Kidney (tissue), 22 donors: ENCODE measurements at places on chromosomes 7 and 10. TPM values are rescaled to one million over a fixed set of nuclear protein-coding genes. Genes with fewer than 3 reads are reported as not detected.

DRGX gene
- not detected for total RNA-seq

DNA sequence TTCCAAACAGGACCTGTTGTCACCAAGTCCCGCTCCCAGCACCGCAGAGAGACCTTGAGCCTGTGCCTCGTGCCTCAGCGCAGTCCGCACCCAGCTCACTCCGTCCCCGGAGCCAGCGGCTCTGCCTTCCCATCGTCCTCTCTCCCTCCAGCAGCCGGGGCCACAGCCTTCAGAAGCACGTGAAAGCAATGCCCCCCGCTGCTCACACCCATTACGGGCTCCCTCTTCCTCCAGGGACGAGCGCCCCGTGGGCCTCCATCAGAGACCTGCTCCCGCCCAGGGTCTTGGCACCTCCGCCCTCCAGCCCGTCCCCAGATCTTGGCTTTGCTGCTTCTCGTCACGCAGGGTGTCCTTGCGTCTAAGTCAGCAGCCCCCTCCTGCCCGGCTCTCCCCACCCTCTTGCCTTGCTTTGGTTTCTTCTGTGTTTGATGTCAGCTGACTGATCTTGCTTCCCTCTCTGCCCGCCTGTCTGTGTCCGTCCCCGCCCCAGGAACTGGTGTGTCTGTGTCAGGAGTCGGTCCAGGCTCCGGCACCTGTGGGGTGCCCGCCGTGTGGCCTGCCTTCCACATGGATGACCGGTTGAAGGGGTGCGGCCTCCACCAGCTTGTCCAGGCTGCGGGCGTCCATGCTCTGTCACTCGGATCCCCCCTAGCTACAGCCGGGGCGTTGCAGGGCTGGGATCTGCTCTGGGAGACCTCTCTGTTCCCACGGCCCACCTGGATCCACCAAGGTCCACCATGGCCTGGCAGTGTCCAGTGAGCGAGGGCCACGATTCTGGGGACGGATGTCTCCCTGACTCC lies 61.9 kb downstream of the FOXL3 start:
- no peak overlapping the region for H3K4me3 ChIP-seq
- no peaks in the 10 kb centered on the region for H3K36me3 ChIP-seq
- no peak for DNase-seq

DNA sequence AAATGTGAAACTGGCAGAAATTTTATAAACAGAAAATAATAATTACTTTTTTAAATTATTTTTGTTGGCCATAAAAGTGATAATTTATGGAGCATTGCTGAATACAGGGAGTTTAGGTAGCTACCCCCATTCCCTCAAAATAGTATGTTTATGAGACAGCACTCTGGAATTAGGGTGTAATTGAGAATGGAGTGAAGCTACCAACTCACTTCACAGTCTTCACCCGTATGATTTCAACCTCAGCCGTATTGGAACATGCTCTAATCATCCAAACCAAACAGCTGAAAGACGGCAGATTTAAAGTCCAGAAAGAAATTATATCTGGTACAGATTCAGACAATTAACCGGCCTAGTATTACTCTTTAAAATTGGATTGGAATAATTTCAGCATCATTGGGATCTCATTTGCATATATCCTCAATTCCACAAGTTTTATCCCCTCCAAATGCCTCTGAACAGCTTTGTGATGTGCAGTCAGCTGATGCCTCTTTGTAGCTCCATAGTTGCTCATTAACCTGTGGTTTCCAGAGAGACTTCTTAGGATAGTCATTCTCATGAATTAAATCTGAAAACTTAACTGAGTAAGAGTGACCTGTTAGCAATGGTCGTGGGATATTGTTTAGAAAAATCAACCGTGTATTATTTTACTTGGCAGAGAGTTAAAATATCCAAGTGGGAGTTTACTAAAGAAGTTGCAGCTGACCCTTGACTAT lies 59.1 kb upstream of the GJD4 start:
- peak; percentile 62 for DNase-seq
- H3K4me1 ChIP-seq = peaks cover 4% of the 10 kb centered on the region
- H3K27me3 ChIP-seq = no peaks in the 10 kb centered on the region
- peaks cover 9% of the 10 kb centered on the region for H3K36me3 ChIP-seq
- no peak overlapping the region for H3K27ac ChIP-seq

IDI2 gene
- total RNA-seq = not detected

- H3K4me3 ChIP-seq = peak overlapping the region; percentile 99
- DNase-seq = no peak
- peaks cover 5% of the 10 kb centered on the region for H3K27me3 ChIP-seq
- peaks cover 4% of the 10 kb centered on the region for H3K4me1 ChIP-seq
- H3K27ac ChIP-seq = peak overlapping the region; percentile 26
- H3K36me3 ChIP-seq = no peaks in the 10 kb centered on the region
These were observed 1.5 kb downstream of the ZNF800 start for GRCh38 chr7:127390817-127391590.

GRCh38 chr7:107975394-107976013 lies 27.5 kb downstream of the LAMB1 start:
- no peak overlapping the region for H3K4me3 ChIP-seq
- H3K27ac ChIP-seq = no peak overlapping the region
- no peaks in the 10 kb centered on the region for H3K27me3 ChIP-seq
- H3K4me1 ChIP-seq = no peaks in the 10 kb centered on the region

CAMK1D gene
- total RNA-seq = 13.7 TPM

PLAU gene
- total RNA-seq = 40.8 TPM

PPP1R3A gene
- not detected for total RNA-seq

GRCh38 chr10:11655836-11656235 lies 44.4 kb upstream of the USP6NL start:
- H3K4me3 ChIP-seq = no peak overlapping the region
- no peaks in the 10 kb centered on the region for H3K4me1 ChIP-seq
- no peaks in the 10 kb centered on the region for H3K27me3 ChIP-seq
- DNase-seq = no peak
- H3K27ac ChIP-seq = no peak overlapping the region
- H3K36me3 ChIP-seq = no peaks in the 10 kb centered on the region

GRCh38 chr10:46787321-46787615 lies 124.0 kb upstream of the PTPN20 start:
- DNase-seq = peak; percentile 46
- peak overlapping the region; percentile 77 for H3K4me3 ChIP-seq
- H3K27me3 ChIP-seq = no peaks in the 10 kb centered on the region
- no peaks in the 10 kb centered on the region for H3K4me1 ChIP-seq
- no peak overlapping the region for H3K27ac ChIP-seq

DNA sequence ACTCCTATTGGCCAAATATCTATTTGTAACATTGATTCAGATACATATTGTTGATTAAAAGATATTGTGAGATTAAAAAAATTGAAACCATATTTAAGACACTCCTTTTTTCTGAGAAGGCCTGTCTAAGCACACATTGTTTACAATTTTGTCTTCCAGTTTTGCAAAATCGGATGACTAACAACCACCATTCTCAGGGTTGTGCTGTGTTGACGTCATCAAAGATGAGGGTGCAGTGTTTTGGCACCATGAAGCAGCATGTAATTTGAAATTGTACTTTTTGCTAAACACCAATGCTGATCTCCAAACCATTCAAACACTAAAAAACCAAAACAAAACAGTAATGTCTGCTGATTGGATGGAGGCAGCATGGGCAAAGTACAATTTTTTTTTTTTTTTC lies 7.4 kb downstream of the CREB5 start:
- H3K4me1 ChIP-seq = no peaks in the 10 kb centered on the region
- no peak overlapping the region for H3K4me3 ChIP-seq
- H3K27ac ChIP-seq = no peak overlapping the region
- no peaks in the 10 kb centered on the region for H3K27me3 ChIP-seq
- no peaks in the 10 kb centered on the region for H3K36me3 ChIP-seq

GRM3 gene
- total RNA-seq = not detected

ERVW-1 gene
- not detected for total RNA-seq

DNA sequence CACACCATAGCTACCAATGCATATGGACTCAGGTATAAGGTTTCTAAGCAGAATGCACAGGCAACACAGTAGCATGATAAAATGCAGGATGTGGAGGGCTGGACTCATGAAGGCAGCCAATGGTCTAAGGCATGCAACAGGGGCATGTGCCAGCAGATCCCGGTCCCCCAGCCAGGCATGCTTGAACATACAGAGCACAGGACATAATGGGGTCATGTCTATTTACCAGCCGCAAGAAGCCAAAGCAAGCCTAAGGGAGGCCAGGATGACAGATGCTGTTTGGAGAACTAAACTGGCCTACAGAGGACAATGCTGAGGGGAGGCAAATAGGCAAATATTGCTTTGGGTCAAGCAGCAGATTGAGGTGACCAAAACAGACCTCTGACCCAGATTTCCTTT lies 60.0 kb upstream of the PDLIM1 start:
- no peaks in the 10 kb centered on the region for H3K4me1 ChIP-seq
- H3K27me3 ChIP-seq = no peaks in the 10 kb centered on the region
- no peak for DNase-seq
- H3K36me3 ChIP-seq = peaks cover 15% of the 10 kb centered on the region
- no peak overlapping the region for H3K4me3 ChIP-seq

ADAMTS14 gene
- 0.47 TPM for total RNA-seq

GRCh38 chr7:33716581-33717477 lies 188.5 kb upstream of the BMPER start:
- no peak overlapping the region for H3K27ac ChIP-seq
- H3K4me1 ChIP-seq = no peaks in the 10 kb centered on the region
- no peak for DNase-seq

OR2A1 gene
- total RNA-seq = not detected

DNA sequence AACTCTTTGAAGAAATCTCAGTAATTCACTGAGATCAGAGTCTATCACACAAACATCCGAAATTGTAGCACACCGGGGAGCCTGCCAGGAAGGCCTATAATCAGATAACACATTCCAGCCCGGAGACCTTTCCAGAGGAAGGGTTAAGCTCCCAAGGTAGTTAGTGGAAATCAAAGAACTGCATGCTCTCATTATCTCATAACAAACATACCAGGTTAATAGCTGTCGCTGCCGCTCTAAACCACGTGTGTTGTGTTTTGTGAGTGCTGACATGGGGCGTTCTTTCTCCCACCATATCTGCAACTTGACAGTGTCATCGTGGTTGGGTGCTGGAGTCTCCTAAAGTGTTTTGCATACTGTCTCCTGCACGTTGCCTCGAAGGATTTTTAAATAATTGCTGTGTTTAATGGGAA lies 120.7 kb upstream of the CARD11 start:
- H3K27me3 ChIP-seq = no peaks in the 10 kb centered on the region
- H3K36me3 ChIP-seq = no peaks in the 10 kb centered on the region
- no peak for DNase-seq
- H3K27ac ChIP-seq = no peak overlapping the region
- no peaks in the 10 kb centered on the region for H3K4me1 ChIP-seq

ADCY1 gene
- 3.7 TPM for total RNA-seq

DNA sequence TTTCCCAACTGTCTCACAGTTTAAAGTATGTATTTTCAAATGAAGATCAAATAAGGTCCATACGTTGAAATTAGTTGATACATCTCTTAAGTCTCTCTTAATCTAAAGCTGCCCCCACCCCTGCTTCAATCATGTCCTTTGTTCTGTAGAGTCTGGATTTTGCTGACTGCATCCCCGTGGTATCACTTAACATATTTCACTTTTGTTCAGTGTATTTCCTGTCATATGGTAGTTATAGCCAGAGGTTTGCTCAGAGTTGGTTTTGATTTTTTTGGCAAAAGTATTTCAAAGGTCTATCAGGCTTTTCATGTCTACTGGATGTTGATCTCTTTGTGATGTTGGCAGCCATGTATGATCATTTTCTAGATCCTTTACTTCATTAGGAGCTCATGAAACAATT lies 54.4 kb upstream of the ARID5B start:
- H3K27me3 ChIP-seq = no peaks in the 10 kb centered on the region
- no peaks in the 10 kb centered on the region for H3K4me1 ChIP-seq

- no peak for DNase-seq
- H3K27me3 ChIP-seq = no peaks in the 10 kb centered on the region
- H3K27ac ChIP-seq = no peak overlapping the region
- H3K4me3 ChIP-seq = no peak overlapping the region
- H3K4me1 ChIP-seq = no peaks in the 10 kb centered on the region
These were observed 10.0 kb upstream of the SLC13A1 start for GRCh38 chr7:123209786-123210185.

ARMC3 gene
- 5.5 TPM for total RNA-seq

GRCh38 chr10:22554461-22555182 lies 159.8 kb downstream of the PIP4K2A start:
- peaks cover 2% of the 10 kb centered on the region for H3K4me1 ChIP-seq
- no peak overlapping the region for H3K4me3 ChIP-seq
- H3K36me3 ChIP-seq = no peaks in the 10 kb centered on the region
- H3K27ac ChIP-seq = no peak overlapping the region
- no peaks in the 10 kb centered on the region for H3K27me3 ChIP-seq

GRCh38 chr7:112260911-112261310 lies 54.4 kb downstream of the ZNF277 start:
- no peak for DNase-seq
- no peaks in the 10 kb centered on the region for H3K27me3 ChIP-seq
- H3K4me1 ChIP-seq = no peaks in the 10 kb centered on the region
- no peaks in the 10 kb centered on the region for H3K36me3 ChIP-seq

GRCh38 chr7:4681218-4681851 lies 760 bp upstream of the FOXK1 start:
- no peaks in the 10 kb centered on the region for H3K36me3 ChIP-seq
- peak overlapping the region; percentile 11 for H3K4me3 ChIP-seq
- no peaks in the 10 kb centered on the region for H3K27me3 ChIP-seq
- H3K4me1 ChIP-seq = no peaks in the 10 kb centered on the region

GRCh38 chr7:36739351-36739750 lies 15.1 kb upstream of the AOAH start:
- H3K27ac ChIP-seq = no peak overlapping the region
- no peaks in the 10 kb centered on the region for H3K27me3 ChIP-seq
- H3K4me1 ChIP-seq = no peaks in the 10 kb centered on the region
- no peak overlapping the region for H3K4me3 ChIP-seq

NRG3 gene
- 5.4 TPM for total RNA-seq

DNA sequence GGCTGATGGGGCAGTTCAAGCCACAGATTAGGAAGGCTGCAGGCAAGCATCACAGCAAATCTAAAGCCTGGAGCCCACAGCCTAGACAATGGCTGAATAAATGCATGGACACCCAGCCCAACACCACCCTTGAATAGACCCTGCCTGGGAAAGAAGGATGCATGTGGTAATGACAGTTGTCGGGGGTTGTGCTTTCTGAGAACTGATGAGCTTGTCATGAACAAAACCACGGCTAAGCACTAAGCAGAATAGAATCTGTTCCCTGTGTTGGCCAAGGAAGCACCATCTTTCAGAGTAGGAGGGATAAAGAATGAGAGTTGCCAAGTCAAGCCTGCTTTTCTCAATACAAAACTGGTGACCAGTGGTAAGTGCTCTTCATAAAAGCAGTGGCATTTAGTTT lies 66.1 kb upstream of the JCAD start:
- H3K4me3 ChIP-seq = no peak overlapping the region
- no peaks in the 10 kb centered on the region for H3K36me3 ChIP-seq
- H3K27me3 ChIP-seq = no peaks in the 10 kb centered on the region
- no peak for DNase-seq
- no peaks in the 10 kb centered on the region for H3K4me1 ChIP-seq
